ENCODE measurements at places on chromosomes 16 and 17.

- no peak for DNase-seq
Measured at GRCh38 chr16:709566-710499, 4.2 kb upstream of the FBXL16 start.

DNA sequence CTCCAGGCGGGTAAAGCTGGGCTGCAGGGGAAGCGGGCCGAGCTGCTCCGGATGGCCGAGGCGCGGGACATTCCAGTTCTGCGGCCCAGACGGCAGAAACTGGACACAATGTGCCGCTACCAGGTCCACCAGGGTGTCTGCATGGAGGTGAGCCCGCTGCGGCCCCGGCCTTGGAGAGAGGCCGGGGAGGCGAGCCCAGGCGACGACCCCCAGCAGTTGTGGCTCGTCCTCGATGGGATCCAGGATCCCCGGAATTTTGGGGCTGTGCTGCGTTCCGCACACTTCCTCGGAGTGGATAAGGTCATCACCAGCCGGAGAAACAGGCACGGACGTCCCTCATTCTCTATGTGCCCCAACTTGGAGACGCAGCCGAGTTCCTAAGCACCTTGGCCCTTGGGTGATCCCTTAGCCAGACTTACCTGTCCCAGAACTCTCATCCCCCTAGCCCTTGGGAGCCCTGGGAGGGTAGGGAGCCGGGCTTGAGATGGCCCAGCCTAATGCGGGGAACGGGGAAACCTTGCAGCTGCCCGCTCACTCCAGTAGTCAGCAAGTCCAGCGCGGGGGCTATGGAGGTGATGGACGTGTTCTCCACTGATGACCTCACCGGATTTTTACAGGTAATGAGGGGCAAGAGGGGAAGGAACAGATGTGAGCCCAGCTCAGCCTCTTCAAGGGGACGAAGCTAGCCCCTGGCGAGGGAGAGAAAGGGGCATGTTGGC is 806 bp downstream of the MRM1 start:
- no peak for DNase-seq

- no peak for DNase-seq
Measured at GRCh38 chr16:88634994-88635670, 3.2 kb upstream of the IL17C start.

DNA sequence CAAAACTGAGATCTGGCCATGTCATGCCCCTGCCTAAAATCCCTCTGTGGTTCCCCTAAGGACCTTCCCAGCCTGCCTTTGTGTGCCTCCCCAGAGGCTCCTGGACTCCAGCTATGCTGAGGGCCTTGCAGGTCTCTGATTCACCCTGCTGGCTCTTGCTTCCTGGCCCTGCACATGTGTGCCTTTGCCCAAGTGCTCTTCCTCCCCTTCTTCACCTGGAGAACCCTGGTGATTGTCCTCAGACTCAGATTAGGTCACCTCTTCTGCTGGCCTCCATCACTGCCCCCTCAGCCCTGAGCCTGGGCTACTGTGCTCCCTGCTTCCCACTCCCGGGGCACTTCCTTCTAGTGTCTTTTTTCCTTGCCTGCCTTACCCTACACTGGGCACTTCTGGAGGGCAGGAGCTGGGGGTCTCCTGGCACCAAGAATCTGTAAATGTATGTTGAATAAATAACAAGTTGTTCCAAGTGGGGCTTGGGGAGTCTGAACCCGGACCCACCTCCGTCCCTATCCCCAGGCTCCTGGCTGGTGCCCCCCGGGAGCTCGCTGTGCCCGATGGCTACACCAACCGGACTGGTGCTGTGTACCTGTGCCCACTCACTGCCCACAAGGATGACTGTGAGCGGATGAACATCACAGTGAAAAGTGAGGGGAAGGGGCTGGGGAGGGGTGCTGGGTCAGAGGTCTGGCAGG is 7.8 kb downstream of the ITGA3 start:
- DNase-seq: no peak

GRCh38 chr16:69888005-69888590 is 63.0 kb upstream of the CLEC18A start:
- no peak for DNase-seq

DNA sequence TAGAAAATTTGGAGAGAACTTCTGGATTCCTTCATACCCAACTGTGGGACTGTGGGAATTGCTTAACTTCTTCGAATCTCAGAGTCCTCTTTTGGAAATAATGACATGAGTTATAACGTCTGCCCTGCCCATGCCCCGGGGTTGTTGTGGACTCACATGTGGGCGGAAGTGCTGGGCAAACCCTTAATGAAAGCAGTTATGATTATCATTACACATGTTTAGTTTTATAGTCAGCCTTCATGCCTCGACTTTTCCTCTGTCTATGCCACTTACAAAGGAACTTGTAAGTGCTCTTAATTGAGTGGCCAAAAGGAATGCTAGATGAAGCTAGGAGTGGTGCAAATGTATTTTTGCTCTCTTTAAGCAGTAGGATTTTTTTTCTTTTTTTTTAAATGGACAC is 3.9 kb downstream of the KRT27 start:
- no peak for DNase-seq

- peak; percentile 64 for DNase-seq
Measured at GRCh38 chr16:87416826-87417527, 24.8 kb downstream of the MAP1LC3B start.

GRCh38 chr17:80621997-80622357 is 77.3 kb downstream of the RPTOR start:
- DNase-seq: no peak

DNA sequence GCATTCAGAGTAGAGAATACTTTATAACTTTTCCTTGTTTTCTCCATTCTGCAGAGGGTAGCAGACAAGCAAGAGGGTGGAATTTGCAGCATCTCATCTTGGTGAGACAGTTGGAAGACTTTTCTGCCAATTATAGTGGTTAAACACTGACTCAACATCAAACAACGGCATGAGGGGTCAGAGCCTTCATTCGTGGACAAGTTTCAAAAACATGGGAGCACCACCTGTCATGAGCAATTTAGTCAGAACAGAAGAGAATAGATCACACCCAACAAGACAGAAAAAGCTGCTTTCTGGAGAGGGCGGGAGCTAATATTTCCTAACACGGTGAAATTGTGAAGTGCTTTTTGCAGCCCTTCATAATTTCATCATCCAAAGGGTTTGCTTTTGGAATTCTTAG is 17.9 kb upstream of the ZNF652 start:
- no peak for DNase-seq

GRCh38 chr17:50420419-50421112 is 5.5 kb upstream of the ACSF2 start:
- DNase-seq: no peak

- no peak for DNase-seq
Measured at GRCh38 chr16:86129541-86129940, 230.6 kb downstream of the IRF8 start.

DNA sequence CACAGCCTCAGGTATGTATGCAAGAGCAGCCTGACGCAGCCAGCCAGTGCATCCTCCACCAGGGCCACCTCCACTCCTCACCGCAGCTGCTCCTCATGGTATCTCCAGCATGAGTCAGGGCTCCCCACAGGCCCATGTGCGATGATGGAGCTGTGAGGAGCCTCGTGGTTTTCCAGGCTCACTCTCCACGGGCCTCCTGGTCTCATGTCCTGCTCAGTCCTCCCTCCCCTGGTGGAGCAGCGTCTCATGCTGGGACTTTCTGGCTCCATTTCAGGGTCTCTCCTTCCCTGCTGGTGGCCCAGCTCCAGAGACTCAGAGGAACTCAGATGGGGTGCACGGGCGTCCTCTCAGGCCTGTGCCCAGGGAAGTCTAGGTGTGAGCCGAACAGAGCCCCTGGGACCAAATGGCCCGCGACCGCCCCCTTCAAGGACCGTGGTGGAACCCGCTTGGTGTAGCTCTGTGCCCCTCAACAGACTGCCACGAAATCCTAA is 70.4 kb downstream of the METRNL start:
- DNase-seq: no peak

GRCh38 chr16:29837841-29838240 is 17.6 kb downstream of the MVP start:
- DNase-seq: no peak

DNA sequence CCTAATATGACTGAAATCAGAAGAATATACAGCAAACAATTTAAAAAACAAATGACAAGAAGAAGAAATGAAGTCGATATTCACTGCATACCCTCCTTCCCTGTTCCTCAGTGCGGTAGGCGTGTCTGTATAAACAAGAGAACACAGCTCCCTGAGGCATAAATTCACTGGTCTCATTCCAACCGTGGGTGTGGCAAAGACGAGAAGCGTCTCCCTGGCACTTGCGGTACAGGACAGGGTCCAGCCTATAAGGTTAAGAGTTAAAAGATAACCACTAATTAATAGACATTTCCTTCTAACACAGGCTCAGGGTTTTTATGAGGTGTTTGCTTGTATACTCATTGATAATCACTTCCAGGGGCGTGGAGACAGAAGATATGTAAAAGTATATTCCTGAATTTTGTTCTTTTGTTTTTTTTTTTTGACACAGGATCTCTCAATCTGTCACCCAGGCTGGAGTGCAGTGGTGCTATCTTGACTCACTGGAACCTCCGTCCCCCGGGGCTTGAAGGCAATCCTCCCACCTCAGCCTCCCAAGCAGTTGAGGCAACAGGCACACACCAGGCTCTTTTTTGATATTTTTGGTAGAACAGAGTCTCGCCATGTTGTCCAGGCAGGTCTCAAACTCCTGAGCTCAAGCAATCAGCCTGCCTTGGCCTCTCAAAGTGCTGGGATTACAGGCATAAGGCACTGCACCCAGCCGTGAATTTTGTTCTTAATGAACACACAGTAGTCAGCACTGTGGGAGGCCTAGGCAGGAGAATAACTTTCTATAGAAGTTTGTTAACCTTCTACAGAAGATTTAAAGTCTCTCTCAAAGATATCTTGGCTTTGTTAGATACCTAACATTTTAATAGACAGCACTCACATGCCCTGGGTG is 59.1 kb upstream of the CLEC18B start:
- no peak for DNase-seq

DNA sequence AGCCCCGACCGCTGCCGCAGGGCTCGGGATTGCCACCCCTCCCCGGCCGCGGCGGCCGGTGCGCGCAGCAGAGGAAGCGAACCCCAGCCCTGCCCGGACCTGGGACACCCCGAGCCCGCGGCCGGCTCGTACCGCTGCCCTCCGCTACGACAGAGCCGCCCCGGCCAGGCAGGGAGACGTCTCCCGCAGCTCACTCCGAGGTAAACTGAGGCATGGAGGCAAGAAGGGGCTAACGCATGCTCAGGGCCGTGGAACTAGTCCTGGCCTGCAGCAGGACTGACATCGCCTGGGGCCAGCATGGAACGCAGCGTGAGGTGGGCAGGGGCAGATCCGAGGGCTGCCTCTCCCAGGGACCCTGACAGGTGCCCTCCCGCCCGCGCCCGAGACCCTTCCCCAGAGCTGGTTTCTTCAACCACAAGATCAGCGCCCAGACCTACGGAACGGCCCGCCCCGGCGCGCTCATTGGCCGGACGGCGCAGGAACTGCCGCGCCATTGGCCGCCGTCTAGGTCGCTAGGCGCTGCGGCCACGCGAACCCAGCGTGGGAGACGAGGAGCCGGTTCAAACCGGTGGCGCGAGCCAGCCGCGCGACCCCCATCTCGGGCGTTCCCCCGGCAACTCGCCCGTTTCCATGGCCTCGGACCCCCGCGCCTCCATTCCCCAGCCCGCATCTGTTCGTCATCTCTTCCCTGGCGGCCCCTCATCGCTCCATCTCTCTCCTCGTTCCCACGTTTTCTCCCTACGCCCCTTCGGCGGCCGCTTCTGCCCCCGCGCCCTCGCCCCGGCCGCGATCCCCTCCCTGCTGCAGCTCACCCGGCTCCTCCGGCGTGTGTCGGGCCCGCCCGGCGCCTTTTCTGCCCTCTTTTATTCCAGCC is at the start of gene SLC43A2:
Gene SLC43A2 (minus strand): TSS at position 853 of the 874 bp plus-strand sequence. CDS start 960 bp downstream, outside the sequence.
- peak; percentile 45 for DNase-seq

- DNase-seq: no peak
Measured at GRCh38 chr17:13642188-13642587, 40.5 kb upstream of the HS3ST3A1 start.

DNA sequence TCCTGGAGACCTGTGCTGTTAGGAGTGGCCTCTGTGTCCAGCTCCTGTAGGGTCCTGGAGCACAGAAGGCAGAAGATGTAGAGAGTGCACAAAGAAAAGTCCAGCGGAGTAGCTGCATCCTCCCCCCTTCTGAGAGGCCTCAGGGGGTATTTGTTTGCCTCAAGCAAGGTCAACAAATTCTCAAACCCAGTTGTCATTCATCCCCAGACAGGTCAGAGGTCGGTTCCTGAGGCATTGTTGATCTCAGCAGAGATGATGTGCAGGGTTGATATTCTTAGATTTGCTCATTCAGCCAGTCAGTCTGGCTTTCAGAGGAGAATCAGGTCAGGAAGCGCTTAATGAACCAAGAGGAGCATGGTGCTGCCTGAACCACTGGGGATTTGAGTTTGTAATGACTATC is 8.3 kb upstream of the RBFOX1 start:
- DNase-seq: no peak

DNA sequence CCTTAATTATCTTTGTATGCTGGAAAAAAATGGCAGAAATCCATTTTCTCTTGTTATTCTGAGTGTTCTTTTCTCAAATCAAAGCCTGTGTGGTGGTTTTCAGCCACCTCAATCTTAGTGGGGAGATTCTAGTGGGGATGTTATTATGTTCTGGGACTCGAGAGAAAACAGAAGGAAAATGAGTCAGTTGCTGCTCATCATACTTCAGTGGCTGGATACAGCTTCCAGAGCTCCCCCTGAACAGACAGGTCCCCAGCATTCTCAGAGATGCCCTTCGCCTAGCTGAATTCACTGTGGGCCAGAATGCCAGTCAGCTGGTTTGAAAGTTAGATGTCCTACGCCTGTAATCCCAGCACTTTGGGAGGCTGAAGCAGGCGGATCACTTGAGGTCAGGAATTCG is 8.5 kb downstream of the ST6GALNAC1 start:
- DNase-seq: no peak

DNA sequence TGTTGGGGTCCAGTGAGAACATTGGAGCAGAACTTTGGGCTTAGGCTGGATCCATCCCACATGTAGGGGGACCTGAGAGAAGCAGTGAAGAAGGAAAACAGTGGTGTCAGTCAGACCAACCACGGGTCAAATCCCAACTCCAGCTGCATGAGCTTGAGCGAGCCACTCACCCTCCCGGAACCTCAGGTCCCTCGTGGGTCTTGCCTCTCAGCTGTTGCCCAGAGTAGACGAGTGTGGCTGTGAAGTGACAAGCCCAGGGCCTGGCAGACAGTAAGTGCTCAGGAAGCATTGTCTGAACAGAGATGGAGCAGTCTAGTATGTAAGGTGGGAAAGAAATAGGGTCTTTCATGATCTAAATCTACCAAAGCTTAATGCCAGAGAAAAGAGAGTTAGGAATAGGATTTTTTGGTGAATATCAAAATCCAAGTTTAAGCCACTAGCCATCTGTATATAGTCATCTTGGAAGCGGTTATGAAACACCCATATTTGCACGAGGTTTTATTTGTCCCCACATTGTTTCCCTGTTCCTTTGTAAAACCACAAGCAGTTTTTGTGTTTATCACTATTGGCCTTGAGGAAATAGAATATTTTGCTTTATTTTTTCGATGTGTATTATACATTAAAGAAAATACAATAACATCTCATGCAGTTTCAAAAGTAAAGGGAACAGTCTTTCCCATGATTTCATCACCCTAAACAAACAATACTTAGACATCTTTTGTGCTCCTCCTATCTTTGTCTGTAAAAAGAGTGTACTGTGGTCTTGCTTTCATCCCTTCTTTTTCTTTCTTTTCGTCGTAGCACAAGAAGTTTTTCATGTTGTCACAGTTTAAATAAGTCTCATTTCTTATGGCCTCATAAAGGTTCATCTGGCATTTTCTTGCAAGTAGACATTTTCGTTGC is 112.0 kb downstream of the CLEC16A start:
- no peak for DNase-seq

GRCh38 chr17:17140590-17140980 is 65.5 kb downstream of the PLD6 start:
- DNase-seq: no peak

Measured in amniotic stem cell (primary cell).